ENCODE measurements at places on chromosomes 12 and 14.

DNA sequence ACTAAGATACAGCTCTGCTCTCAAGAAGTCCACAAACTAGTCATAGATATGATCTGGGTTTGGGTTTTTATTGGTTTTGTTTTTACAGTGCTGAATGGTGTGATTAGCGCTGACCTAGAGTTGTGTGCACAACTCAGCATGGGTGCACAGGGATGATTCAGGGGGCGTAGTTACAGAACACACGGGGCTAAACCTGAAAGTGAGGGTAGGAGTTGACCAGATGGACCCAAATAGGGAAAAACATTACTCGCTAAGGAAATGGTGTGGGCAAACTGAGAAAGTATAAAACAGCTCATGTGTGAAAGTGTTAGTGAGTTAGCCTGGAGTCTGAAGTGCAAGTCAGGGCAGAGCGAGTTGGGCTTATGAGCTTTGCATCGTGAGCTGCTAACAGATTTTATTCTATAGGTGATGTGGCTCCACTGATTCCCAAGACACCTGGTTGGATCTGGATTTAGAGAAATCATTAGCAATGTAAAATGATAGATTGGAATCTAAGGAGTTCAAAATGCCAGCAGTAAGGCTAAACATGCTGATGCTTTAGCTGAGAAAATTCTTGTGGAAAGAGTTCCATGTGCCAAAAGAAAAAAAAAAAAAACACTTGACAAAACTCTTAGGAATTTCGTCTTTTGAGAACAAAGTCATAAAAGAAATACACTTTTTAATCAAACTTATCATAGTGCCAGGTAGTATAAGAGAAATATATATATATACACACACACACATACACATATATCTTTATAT, 134.9 kb downstream of the SLC5A8 start:
- no peak for DNase-seq

DNA sequence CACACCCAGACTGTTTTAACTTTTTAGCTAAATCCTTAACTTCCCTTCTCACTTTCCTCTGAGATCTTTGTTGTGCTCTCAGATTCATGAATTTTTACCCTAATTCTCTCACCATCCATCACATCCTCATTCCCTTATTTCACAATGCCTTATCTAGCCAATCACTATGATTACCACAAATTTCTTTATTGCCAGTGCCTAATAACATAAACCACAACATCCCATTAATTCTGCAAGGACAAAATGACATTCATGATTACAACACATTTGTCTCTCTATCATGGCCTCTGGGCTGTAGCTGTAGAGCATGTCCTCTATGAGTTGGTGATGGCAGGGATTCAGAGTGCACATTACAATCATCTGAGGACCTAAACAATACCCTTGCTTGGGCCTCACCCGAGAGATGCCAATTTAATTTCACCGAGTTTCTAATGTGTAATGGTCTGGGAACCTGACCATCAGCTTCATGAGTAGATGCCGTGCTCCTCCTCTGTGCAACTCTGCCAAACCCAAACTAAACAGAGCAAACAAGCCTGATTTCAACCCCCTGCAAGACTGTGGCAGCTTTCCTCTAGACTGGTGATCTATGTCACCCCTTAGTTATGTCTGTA, 99.3 kb downstream of the SPTSSA start:
- DNase-seq = no peak

- no peak for DNase-seq
Measured at GRCh38 chr12:95066091-95066855, 7.1 kb downstream of the NR2C1 start.

GRCh38 chr12:116101991-116102390, 175.5 kb downstream of the MED13L start:
- DNase-seq = no peak

DNA sequence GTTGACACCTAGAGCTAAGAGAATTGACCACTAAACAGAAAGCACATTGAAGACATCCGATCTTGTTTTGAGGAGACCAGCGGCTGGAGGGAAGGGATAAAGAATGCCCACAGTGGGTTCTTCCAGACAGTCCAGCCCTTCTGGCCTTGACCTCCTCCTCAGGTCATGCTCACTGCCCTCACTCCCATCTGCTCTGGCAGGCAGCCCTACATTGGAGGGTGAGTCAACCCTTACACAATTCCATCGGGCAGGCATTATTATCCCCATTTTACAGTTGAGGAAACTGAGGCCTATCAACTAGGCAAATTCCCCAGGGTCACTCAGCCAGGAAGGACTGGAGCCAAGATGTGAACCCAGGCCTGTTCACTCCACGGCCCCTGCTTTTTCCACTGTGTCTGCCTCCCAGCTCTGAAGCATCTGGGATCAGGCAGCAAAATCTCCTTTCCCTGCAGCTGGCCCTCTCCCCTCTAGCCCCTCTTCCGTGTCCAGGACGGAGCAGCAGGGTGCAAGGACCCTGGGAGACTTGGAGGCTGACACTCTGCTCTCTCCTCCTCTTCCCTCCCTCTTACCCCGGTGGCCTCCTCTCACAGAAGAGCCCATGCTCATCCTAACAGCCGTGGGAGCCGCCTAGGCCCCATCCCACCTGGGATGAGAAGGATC, 5.3 kb downstream of the SCNN1A start:
- no peak for DNase-seq
